ENCODE measurements at places on chromosomes 16 and 17.

DNA sequence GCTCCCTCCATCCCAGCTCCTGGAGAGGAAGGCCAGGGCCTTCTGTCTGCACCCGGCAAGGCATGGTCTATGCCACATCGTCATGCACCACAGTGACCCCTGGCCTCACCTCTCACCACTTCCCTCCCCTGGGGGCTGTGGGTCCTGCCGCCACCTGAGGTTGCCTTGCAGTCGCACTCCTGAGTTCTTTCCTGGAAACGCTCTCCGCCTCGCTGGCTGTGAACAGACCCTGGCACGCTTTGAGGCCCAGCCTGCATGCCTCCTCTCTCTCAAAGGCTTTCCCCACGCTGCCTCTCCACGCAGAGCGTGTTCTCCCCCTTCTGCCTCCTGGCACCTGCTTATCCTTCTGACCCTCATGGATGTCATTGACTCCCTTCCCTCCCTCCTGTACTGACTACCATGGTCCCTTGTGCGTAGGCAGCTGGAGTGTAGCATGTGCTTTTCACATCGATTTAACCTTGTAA is 45.4 kb downstream of the SEC14L1 start:
- no peak for DNase-seq

DNA sequence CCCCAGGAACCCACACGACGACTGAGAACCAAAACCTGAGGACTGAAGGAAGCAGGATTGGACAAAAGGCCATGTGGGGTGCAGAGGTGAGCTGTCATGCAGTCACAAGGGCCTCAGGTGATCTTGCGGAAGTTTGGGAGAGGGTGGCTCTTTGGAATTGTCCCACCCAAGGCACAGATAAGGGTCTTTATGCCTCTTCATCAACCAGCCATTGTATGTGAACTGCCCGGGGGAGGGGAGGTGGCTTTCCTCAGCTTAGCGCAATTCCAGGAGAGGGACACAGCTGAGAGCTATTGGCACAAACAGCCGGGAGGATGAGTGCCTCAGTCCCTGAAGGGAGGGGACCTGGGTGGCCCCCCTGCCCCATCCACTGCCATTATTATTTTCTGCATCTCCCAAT is 55.1 kb upstream of the PHOSPHO1 start:
- no peak for DNase-seq

DNA sequence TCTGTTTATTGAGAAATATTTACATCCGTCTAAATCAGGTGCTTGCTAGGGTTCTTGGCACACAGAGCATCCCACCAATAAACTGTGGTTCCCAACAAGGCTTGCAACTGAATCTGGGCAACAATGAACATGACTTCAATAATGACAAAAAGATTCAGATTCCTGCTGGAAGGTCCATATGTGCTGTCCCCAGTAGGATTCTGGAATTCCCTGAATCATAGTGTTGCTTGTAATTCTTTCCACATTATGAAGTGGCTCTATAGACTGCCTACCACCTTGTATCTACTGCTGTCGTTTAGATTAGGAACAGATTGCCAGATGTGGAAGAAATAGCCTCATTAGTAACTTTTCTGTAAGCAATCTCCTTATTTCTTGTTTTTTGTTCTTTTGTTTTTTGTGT is 265.9 kb downstream of the WWOX start:
- no peak for DNase-seq

DNA sequence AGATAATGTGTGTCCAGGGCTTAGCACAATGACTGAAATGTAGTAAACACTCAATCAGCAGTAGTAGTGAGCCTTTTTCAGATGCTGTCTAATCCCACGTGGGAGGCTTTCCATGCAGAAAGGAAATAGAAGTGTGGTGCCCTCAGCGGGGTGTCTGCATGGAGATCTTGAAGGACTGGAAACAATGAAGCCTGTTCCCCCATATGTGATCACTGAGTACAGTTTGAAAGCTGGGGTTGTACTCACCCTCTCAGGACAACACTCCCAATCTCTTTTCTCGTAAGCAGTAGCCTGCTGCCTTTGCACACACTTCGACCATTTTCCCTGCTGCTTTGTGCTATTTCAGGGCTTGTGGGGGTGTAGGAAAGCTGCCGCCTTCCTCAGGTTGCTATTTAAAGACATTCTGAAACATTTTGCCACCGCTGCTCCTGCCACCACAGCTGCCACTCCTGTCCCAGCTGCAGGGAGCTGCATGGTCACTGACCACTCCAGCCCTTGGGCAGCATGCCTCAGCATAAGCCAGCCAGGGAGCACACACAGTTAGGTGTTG is 40.6 kb upstream of the HAS3 start:
- no peak for DNase-seq

DNA sequence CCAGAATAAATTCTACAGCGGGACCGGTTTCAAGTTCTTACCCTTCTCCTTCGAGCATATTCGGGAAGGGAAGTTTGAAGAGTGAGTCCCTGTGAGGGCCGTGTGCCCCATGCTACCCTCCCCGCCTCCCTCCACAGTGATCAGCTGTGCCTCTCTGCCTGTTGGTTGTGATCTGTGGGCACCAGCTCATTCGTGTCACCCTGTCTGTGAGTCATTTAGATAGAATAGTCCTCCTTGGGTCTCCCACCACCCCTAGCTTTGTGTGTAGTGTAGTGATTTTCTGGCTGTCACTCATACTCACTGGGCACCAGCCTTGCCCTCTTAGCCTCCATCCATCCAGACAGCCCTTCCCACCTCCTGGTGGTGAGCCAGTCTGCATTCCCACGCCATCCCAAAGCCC is 15.0 kb upstream of the NAGLU start:
- no peak for DNase-seq

DNA sequence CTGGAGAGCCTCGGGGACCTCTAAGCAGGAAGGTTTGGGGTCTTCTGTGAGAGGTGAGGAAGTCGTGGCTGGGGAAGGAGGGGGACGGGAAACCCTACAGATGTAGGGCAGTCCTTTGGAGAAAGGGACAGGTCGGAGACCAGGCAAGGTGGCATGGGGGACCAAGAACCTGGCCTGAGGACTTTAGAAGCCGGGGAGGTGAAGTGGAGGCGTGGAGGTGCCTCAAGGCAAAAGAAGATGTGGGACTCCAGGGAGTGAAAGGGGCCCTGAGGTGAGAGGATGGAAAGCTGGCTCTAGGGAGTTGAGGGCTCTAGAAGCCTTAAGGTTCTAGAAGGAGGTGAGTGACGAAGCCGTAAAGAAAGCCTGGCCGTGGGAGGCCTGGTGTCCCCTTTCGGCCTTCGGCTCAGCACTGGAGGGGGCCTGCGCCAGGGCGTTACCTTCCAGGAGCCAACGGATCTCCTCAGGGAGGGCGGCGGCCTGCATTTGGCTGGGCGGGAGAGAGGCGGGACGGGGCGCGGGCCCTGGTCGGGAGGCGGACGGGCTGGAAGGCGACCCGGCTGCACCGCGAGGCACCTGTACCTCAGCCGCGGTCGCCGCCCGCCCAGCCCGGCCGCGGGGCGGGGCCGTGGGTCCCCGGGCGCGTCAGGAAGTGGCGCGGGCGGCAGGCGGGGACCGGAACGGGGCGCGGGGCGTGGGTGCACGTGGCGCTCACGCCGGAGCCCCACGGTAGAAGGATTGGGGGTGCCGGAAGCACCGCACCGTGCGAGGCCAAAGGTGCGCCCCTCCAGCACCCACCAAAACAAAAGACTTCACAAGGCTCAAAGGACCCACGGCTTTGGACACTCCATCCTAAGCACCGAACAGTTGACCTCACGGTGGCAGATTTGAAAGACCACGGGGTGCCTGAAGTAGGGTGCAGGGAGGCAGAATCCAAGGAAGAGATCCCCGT is at the start of gene SKAP1:
Gene SKAP1 (minus strand): TSS at position 577 of the 949 bp plus-strand sequence.
- DNase-seq, result peak; percentile 34

GRCh38 chr16:68149596-68149995 is 64.4 kb downstream of the NFATC3 start:
- no peak for DNase-seq

GRCh38 chr16:67396159-67397035 is 3.1 kb upstream of the TPPP3 start:
- DNase-seq, result no peak

GRCh38 chr16:18841833-18842525 is 40.6 kb upstream of the ARL6IP1 start:
- no peak for DNase-seq

- no peak for DNase-seq
Observed at GRCh38 chr16:46614006-46614405, 7.2 kb downstream of the SHCBP1 start.

- no peak for DNase-seq
Observed at GRCh38 chr16:86946396-86946795, 368.0 kb downstream of the FOXL1 start.

DNA sequence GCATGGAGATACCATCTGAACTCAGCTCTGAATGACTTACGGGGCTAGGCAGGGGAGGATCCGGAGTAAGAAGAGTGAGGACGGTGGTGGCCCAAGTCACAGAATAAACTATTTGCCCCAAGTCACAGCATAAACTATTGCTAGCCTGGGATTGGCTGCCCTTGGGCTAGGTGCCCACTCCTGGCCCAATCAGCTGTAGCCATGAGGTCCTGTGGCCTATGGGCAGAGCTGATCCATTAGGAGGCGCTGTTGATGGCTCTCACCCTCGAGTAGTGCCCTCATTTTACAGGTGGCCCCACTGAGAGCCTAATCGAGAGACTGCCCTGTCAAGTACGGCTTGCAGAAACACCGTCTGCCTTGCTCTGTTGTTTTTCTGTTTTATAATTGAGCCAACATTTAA is 62.3 kb upstream of the ZNF423 start:
- no peak for DNase-seq

GRCh38 chr16:52389045-52389444 is 157.9 kb downstream of the TOX3 start:
- DNase-seq, result no peak

Data from activated CD4-positive, CD25-positive, alpha-beta regulatory T cell (primary cell).